ENCODE measurements at places on chromosomes 3 and 15. TPM values are rescaled to one million over a fixed set of nuclear protein-coding genes. Genes with fewer than 3 reads are reported as not detected.

The LRRC3B gene
- polyA plus RNA-seq: 0.02 TPM

- no peak for DNase-seq
These were observed 37.4 kb upstream of the SECISBP2L start for GRCh38 chr15:49083401-49084284.

GRCh38 chr15:38577424-38577987 is 12.9 kb upstream of the RASGRP1 start:
- DNase-seq: no peak

DNA sequence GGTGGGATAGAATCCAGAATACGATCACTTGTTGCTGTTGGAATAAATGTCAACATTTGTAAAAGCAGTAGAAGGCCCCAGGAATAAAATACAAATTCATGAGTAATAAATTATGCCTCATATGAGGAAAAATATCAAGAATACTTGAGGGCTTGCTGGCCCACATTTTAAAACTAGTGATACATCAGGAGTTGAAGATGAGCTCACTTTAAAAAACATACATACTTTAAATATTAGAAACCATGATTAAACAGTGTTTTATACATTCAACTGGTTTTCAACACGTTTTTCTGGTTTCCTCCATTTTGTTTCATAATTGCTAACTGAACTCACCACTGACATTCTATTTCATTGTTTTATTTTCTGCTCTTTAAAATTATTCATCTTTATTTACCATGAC is 141.4 kb downstream of the TFG start:
- DNase-seq: no peak

The ISLR gene
- 13.8 TPM for polyA plus RNA-seq

DNA sequence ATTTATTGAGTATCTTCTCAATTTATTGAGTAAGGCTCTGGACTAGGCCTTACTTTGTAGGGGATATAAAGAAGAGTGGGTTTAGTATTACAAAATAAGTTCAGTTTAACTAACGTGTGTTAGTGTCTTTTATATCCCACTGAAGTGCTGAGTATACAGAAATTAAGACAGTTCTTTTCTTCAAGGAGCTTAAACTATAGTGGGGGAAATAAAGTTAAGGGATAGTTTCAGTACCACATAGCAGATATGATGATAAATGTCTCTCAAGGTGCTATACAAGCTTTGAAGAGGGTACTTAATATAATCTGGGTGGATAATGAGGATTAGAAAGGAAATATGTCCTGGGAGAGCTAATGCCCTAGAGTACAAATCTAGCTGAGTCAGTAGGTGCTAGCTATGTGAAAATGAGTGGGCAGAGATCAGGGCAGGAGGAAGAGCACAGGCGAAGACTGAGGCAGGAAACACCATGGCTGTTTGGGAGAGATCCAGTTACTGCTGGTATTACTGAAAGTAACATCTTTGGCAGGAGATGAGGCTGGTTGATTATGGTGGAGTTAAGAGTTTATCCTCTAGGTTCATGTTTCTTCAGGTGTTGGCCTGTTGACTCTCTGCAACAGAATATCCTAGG is 46.0 kb downstream of the TEX9 start:
- DNase-seq: no peak

DNA sequence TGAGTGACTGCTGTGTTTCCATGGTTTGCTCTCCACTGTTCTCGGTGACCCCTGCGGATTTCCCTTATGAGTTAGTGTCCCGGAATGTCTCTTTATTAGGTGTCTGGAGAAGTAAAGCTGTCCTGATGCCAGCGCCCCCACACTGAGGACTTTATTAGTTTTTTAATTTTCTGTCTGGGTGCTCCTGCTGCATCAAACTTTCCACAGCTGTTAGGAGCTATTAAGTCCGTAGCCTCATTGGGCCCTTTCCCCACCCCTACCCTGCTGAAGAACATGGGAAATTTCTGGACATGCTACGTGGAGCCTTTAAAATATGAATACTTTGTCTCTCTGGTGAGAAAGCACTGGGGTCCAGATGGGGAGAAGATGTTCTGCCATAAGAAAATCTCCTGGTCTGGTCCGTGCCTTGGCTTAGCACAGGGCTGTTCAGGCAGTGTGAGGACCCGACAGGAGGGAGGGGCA is 161.7 kb upstream of the HES1 start:
- peak; percentile 85 for DNase-seq

GRCh38 chr3:8555113-8555661 is 53.6 kb downstream of the LMCD1 start:
- peak; percentile 76 for DNase-seq

GRCh38 chr3:52004163-52004787 is 8.6 kb upstream of the RPL29 start:
- peak; percentile 79 for DNase-seq

Data from lung (tissue), 17 donors.